Heart left ventricle (tissue), 16 donors: ENCODE measurements at places on chromosomes 6 and 20. TPM values are rescaled to one million over a fixed set of nuclear protein-coding genes. Genes with fewer than 3 reads are reported as not detected.

DNA sequence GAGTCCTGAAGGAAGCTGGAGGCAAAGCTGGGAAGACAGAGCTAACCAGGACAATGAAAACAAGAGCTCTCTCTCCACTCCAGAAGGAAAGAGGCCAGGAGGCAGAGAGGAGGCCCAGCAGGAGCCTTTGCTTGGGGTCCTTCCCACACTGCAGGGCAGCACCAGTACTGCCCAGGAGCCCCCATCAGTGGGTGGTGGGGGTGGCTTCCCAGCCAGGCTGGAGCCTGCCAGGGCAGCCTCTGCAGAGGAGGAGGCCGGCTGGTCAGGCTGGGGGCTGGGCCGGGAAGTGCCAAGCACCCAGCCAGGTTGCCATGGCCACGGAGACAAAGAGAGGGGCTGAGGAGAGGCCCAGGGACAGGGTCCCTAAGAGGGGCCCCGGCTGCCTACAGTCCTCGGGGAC, 33.4 kb downstream of the PREX1 start:
- DNase-seq, result no peak

GRCh38 chr6:19752746-19753145, 84.4 kb upstream of the ID4 start:
- no peak for DNase-seq

DNA sequence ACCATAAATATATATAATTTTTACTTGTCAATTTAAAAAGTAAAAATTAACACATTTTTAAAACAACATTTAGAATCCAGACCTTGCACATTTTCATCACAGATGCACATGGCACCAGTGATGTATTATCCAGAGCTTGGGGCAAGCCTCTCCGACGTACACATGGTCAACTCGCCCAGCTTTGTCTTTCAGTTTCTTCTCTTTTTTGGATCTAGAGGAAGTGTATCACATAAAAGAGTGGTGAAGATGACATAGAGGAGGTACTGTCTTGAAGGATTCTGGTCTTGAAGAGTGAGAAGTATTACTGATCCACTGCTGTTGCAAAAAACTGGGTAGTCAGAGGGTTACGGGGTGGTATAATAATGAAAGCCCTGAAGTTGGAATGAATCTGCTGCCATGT, 46.9 kb upstream of the TAB2 start:
- no peak for DNase-seq

Gene GPSM3
- total RNA-seq, result 3.3 TPM

- DNase-seq, result no peak
These were observed 536.8 kb downstream of the EYS start for GRCh38 chr6:65170273-65170672.

DNA sequence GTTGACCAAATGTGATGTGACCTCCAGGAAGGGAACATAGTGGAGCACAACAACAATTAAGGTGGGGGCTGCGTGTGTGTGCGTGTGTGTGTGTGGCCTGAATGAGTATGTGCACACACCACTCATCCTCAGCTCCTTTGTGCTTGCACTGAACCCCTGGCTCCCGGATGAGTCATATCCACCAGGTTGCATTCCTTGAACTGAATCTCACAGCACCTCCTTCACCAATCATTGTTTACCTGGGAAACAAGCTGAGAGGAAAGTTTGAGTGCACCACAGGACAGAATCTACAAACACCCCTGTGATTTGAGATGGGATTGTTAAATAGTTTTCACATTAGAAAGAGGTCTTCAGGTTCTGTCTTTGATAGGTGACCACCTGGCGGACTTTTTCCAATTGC, 33.7 kb upstream of the GPR6 start:
- no peak for DNase-seq

- DNase-seq, result no peak
These were observed 11.0 kb downstream of the ROS1 start for GRCh38 chr6:117414770-117415169.

DNA sequence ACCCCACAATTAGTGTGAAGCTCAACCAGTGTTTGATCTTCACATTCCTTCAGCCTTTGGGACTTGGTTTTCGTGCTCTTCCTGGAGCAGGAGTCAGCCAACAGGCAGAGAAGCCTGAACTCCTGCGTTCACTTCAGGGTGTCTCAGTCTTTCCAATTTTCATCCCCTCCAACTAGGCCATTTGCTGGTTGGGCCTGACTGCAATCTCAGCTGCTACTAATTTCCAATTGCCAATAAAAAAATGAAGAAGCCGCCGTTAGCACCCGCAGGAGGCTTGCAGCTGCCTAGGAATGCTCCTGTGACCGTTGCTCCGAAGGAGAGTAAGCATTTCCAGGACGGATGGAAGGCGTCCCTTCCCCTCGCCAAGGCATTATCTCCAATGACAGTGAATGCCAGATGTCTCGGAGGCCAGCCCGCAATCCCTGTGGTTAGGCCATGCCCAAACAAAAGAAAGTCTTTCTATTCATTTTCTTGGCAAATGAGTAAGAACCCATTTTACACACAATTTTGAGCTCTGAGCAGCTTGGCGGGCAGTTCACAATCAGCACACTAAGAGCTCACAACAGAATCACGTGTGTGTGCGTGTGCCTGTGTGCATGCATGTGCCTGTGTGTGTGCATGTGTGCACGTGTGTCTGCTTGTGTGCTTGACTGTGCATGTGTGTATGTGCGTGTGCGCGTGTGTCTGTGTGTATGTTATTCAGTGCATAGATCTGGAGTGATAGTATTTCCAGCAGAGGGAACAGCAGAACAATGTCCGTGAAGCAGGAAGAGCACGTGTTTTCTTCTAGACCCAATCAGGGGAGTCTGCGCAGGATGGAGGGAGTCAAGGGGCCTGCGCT, 301.2 kb downstream of the SMOC2 start:
- no peak for DNase-seq

GRCh38 chr6:170383466-170384035, 77.0 kb downstream of the FAM120B start:
- no peak for DNase-seq

- DNase-seq, result no peak
These were observed 65.8 kb upstream of the STMND1 start for GRCh38 chr6:17036065-17036393.

- DNase-seq, result no peak
These were observed 66.6 kb downstream of the SGK1 start for GRCh38 chr6:134251320-134251719.

Gene NDUFAF4
- 79.6 TPM for total RNA-seq

DNA sequence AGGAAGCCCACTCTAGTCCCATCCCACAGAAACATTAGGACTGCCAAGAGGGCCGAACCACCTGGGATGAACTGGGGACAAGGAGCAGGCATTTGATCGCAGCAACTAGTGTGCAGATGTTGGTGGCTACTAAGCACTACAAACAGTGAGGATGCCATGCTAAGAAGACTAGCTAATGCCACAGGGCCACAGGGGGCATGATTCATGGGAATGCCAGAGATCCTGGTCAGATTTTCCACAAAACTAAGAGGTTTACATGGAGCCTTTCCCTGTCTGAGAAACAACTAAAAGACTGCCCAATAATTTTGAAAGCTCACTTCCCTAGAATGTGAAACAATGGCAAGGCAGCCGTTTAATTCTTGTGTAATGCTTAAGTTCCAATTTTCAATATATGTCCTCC, 375.9 kb upstream of the PTCHD4 start:
- DNase-seq, result no peak

- no peak for DNase-seq
These were observed 25.5 kb downstream of the COL11A2 start for GRCh38 chr6:33166811-33167210.

Gene IPCEF1
- total RNA-seq, result 0.25 TPM

Gene ADGRF5
- total RNA-seq, result 75.6 TPM

GRCh38 chr20:63130658-63131577, 85.0 kb downstream of the YTHDF1 start:
- DNase-seq, result peak; percentile 16

Gene F13A1
- total RNA-seq, result 19.2 TPM

DNA sequence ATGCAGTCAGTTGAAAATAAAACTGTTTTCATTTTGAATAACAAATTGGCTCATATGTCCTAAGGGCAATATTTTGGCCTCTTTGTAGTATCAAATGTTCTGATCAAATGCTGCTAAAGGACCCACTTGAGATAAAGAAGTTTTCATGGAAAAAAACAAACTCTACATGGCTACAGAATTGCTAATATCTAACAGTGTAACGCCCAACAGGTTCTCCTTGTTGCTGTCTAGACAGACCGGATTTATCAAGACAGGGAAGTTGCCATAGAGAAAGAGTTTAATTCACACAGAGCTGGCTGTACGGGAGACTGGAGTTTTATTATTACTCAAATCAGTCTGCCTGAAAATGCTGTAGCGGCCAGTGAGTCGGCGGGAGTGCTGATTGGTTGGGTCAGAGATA, 19.4 kb upstream of the MAN1A1 start:
- no peak for DNase-seq

Gene ID4
- 4.8 TPM for total RNA-seq

GRCh38 chr6:2823104-2823850, 18.4 kb downstream of the SERPINB1 start:
- DNase-seq, result no peak

GRCh38 chr20:2314759-2315439, 19.1 kb downstream of the TGM3 start:
- DNase-seq, result peak; percentile 63

Gene GLP1R
- total RNA-seq, result 1.5 TPM

- no peak for DNase-seq
These were observed 459.8 kb upstream of the RUNX2 start for GRCh38 chr6:44868335-44868668.

Gene PLA2G7
- total RNA-seq, result 0.30 TPM

Gene GPR63
- total RNA-seq, result 2.7 TPM

DNA sequence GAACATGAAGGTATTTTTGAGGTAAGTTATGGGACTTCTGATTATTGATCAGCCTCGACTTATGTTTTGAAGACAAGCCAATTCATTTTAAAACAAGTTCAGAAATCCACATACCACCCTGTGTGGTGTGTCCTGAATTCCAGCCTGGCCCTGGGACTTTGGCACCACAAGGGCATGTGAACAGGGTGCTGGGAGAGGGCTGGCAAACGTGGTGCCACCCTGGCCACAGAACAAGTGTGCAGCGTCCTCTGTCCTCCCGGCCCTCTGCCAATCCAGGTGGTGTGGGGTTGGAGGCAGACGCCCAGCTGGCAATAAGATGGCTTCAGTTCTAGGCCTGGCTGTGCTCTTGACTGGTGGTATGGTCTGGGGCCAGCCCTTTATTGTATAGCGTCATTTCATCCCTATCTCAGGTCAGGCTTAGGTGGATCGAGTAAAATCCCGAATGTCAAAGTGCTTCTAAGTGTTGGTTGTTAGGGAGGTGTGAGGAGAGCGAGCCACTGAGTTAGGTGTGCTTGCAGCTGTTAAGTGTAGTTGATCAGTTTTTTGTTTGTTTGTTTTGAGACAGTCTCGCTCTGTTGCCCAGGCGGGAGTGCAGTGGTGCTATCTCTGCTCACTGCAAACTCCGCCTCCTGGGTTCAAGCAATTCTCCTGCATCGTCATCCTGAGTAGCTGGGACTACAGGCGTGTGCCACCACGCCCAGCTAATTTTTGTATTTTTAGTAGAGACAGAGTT, 84.2 kb downstream of the RNF144B start:
- no peak for DNase-seq

Gene SEMG1
- not detected for total RNA-seq

DNA sequence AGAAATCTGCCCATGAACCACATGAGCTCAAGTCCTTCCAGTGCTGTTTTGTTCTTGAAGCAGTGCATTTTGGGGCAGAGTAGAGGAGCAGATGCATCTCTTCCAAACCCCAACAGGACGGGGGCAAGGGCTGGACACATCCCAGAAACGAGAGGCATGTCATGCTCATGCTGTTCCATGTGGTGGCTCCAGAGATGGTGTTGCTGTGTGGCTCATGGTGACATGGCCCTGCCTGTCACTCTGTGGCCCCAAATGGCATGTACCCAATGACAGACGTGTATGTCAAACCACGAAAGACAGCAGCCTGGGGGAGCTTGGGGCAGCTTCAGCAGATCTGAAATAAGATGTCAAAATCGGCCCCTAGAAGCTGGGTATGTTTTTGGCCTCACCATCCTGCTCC, 46.3 kb downstream of the NRN1 start:
- DNase-seq, result no peak

DNA sequence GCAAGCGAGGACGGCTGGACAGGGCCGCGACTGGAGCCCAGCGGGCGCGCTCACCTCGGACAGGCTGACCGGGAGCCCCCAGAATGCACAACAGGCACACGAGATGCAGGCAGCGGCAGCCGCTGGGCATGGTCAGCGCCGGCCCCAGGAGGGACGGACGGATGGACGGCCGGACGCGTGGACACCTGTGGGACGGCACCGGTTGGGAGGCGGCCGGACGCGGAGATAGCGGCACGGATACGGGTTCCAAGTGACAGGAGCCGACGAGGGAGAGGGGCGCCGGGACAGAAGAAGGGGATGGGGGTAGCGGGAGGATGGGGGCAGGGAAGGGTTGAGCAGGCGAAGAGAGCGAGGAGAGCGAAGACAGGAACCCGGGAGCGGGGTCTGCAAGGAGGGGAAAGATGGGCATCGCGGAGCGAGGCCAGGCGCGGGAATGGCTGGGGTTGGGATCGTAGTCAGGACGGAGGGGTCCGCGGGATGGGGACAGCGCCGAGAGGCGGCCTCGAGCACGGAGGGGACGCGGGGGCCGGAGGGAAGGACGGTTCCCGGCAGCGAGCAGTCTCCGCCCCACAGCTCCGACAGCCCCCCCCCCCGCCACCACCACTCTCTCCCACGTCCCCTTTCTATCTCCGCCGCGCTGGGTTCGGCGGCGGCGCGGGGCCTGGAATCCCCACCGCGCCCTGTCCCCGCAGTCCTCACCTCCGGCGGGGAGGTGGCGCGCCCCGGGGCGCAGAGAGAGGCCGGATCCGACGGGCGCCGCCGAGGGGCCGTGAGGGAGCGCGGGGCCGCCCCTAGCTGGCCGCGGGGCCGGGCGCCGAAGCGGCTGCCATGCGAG, 435 bp downstream of the DLK2 start:
- peak; percentile 90 for DNase-seq

DNA sequence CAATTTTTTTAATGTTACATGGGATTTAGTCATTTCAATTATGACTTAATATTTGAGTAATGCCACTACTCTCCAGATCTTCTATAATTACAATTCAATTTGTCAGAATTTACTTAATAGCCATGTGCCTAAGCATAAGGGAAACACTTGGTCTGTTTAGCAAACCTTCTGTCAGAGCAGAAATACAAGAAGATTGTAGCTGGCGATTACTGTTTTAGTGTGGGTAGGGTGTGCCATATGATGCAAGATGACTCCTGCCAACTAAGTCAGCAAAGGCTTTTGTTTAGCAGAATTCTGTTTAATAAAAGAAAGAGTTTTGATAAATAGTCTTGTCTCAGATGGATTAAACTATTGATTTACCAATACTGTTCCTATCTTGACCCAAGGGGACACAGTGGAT, 455.4 kb downstream of the RNF144B start:
- DNase-seq, result no peak

GRCh38 chr6:15079288-15079817, 166.5 kb upstream of the JARID2 start:
- no peak for DNase-seq

Gene TGM6
- not detected for total RNA-seq

GRCh38 chr6:98054453-98054852, 771.4 kb upstream of the MMS22L start:
- DNase-seq, result no peak

Gene CLPSL2
- total RNA-seq, result not detected

Gene ETV7
- total RNA-seq, result 5.1 TPM

Gene PSMB9
- 12.9 TPM for total RNA-seq

- no peak for DNase-seq
These were observed 143.5 kb upstream of the BMP2 start for GRCh38 chr20:6623989-6624388.

Gene SIRPA
- 37.8 TPM for total RNA-seq

Gene ATP9A
- 30.2 TPM for total RNA-seq

- DNase-seq, result no peak
These were observed 719.4 kb downstream of the EPM2A start for GRCh38 chr6:145015739-145016558.

Gene LTB
- 0.85 TPM for total RNA-seq

Gene KDM1B
- total RNA-seq, result 11.9 TPM

GRCh38 chr6:679282-679681, 13.7 kb downstream of the EXOC2 start:
- no peak for DNase-seq
